ENCODE measurements at places on chromosomes 2 and 18. TPM values are rescaled to one million over a fixed set of nuclear protein-coding genes. Genes with fewer than 3 reads are reported as not detected.

DNA sequence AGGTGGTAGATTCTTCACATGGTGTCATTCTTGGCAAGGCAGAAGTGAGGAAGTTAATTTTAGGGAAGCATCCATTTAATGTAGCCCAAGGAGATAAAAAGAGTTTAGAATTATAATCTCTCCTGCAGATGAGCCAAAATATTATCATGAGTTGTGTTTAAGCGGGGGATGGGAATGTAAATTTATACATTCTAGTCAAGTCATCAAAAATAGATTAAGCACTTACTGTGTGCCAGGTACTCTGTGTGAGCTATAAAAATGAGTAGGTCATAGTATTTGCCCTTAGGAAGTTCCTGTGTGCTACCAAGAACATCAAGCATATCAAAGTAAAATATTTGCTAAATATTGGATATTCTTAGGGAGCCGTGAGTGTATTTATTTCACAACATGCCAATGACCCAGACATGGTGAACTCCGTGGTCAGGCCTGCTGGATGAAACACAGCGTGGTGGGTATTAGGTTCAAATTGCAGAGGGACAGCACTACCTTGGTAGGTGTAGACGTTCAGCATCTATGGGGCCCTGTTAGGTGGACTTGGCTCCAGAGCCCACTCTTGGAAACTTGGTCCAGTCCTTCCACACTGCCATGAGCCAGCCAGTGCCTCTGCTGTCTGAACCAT is 37.4 kb downstream of the MEIS1 start:
- H3K27ac ChIP-seq = no peak overlapping the region
- H3K36me3 ChIP-seq = no peaks in the 10 kb centered on the region
- peaks cover 70% of the 10 kb centered on the region for H3K4me1 ChIP-seq
- H3K27me3 ChIP-seq = no peaks in the 10 kb centered on the region
- no peak overlapping the region for H3K4me3 ChIP-seq

DNA sequence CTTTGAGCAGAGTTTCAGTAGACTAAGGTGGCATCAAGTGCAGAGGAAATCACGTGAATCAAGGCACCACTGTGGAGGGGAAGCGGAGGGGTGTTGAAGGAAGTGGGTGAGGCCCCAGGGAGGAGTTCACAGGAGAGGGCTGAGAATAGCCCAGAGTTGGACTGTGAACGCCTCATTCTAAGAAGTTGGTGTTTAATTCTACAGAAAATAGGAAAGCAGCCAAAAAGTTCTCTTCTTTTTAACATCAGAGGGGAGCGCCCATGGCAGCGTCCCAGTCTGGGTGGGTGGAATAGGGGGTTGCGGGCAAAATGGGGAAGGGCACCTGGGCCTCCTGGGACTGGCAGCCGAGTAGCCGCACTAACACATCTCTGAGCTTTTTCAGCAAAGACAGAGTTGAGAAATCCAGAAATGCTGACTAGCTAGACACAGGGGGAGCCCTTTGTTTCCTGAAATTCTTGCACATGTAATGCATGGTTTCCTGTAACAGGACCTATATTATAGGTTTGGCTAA is 97.0 kb downstream of the NEB start:
- no peaks in the 10 kb centered on the region for H3K27me3 ChIP-seq
- H3K27ac ChIP-seq = no peak overlapping the region

- H3K36me3 ChIP-seq = peaks cover 8% of the 10 kb centered on the region
- H3K4me1 ChIP-seq = no peaks in the 10 kb centered on the region
- DNase-seq = no peak
Measured at GRCh38 chr2:216464104-216464720, 34.4 kb upstream of the RPL37A start.

The MARCO gene
- total RNA-seq = not detected

The RAMP1 gene
- total RNA-seq = not detected

Measured in Karpas-422 (cell line).